NCI-H1048 (cell line): ENCODE measurements at places on chromosomes 6 and 20.

- no peak for DNase-seq
These were observed 179.2 kb upstream of the BMP2 start for GRCh38 chr20:6588296-6588695.

- DNase-seq = no peak
These were observed 37.0 kb downstream of the VSTM2L start for GRCh38 chr20:37939701-37940560.

DNA sequence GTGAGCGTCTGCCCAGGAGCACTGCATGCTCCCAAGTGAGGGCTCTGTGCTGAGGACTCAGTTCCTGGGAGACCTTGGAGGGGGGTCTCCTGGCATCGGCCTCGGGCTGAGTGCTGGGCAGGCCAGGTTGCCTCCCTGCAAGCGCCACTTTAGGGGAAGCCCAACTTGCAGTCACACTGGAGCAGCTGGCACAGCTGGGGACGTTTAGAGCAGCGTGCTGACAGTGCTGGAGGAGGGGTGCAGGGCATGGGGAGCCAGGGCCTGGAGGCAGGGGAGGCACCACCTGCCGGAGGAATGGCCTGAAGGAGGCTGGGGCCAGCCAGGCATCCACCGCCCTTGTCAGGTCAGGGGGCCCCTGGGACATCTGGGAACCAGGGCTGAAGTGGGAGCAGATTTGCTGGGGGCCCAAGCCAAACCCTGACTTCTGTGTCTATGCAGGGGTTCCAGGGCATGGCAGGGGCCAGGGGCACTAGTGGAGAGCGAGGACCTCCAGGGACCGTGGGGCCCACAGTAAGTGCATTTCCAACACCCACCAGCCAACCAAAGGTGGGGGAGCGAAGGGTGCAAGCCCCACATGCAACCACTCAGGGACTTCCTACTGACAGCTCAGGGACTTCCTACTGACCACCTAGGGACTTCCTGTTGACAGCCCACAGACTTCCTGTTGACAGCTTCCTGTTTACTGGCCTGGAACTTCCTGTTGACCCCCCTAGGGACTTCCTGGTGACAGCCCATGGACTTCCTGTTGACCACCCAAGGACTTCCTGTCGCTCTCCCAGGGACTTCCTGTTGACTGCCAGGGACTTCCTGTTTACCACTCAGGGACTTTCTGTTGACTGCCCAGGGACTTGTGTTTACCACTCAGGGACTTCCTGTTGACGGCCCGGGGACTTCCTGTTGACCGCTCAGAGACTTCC, 33.6 kb downstream of the COL20A1 start:
- no peak for DNase-seq

DNA sequence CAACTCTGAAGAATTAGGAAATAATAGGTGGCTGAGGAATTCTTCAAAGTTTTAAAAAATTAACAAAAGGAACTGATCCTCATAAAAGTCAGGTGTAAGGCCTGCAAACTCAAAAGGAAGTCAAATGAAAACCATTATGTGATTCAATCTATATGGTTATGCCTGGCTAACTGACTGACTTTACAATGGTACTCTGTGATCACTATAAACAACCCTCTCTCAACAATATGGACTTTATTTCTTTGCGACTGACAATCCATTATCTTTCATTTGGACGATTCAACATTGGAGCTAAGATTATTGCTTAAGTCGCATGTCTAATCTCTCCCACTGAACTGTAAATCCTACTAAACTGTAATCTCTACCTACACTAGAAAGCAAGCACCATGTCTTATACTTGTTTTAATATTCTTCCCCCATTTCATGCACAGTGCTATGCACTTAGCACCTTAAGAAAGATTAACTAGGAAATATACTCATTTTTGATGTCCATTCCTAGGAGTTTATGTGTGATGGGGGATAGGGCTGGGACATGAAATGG, 1.4 kb downstream of the STK38 start:
- DNase-seq = no peak
